ENCODE measurements at places on chromosomes 16 and 17.

GRCh38 chr17:42750739-42751344, 6.0 kb upstream of the EZH1 start:
- DNase-seq = no peak

DNA sequence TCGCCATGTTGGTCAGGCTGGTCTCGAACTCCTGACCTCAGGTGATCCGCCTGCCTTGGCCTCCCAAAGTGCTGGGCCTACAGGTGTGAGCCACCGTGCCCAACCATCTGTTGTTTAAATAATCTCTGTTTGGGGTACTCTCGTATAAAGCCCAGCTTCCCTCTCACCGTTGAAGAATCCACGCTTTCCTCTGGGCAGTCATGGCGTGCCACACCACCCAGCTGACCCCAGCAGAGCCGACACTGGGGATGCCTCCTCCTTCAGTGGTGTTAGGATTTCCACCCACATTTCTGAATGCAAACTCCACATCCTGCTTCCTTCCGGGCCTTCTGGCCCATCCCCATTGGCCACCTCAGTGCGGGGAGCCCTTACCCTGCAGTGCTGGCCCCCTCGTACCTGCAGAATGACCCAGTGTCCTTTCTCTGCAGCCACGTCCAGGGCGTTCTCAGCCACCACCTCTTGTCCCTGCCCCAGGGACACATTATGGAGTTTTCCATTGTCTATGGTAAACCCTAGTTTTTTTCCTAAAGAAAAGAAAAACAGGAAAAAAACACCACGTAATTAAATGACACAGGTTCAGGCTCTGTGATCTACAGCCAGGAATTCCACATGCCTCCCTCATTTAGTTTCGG, 60.4 kb downstream of the PGS1 start:
- DNase-seq = no peak

GRCh38 chr16:78942625-78943245, 657.8 kb downstream of the MAF start:
- no peak for DNase-seq

DNA sequence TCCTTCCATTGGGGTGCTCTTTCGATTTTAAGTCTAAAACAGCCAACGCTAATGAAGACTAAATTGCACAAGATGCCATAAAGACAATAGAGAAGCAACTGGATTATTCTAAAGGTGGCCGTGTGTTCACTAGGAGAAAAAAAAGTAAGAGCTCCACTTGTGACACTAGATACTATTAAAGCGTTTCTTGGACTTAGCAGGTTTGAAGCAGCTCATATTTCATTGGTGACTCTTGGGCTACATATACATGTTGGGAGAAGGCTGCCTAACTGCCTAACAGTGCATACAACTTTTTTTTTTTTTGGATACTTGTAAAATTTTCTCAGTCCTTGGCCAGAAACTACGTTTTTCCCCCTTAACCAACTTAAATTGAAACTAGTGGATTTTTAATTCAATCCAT, 111.8 kb upstream of the NOG start:
- DNase-seq = no peak

DNA sequence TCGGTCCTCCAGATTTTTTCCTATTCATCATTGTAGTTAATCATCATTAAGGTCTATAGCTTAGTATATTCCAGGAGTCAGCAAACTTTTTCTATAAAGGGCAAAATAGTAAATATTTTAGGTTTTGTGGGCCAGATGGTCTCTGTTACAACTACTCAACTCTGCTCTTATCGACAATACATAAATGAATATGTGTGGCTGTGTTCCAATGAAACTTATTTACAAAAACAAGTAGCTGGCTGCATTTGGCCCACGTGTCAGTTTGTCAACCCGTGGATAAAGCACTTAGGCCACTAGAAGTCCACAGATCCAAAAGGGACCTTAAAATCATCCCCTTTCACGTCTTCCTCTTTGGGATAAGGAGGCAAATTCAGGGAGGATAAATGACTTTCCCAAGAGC, 5.4 kb upstream of the HNF1B start:
- no peak for DNase-seq

GRCh38 chr17:80947200-80947940, 44.3 kb upstream of the CHMP6 start:
- DNase-seq = no peak

GRCh38 chr16:4612977-4613635, 1.6 kb downstream of the UBALD1 start:
- DNase-seq = no peak

- DNase-seq = no peak
Measured at GRCh38 chr17:38958326-38958725, 8.9 kb downstream of the FBXO47 start.

DNA sequence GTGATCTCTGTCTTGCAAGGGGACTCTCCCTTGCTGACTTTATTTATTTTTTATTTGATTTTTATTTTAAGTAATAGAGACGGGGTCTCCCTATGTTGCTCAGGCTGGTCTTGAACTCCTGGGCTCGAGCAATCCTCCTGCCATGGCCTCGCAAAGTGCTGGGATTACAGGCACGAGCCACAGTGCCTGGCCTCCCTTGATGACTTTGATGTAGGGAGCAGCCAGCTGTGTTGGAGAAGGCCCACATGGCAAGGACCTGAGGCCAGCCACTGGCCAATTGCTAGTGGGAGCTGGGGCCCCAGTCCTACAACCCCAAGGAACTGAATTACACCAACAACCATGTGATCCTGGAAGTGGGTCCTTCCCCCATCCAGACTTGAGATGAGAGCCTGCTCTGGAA, 81.8 kb downstream of the CNGB1 start:
- no peak for DNase-seq

DNA sequence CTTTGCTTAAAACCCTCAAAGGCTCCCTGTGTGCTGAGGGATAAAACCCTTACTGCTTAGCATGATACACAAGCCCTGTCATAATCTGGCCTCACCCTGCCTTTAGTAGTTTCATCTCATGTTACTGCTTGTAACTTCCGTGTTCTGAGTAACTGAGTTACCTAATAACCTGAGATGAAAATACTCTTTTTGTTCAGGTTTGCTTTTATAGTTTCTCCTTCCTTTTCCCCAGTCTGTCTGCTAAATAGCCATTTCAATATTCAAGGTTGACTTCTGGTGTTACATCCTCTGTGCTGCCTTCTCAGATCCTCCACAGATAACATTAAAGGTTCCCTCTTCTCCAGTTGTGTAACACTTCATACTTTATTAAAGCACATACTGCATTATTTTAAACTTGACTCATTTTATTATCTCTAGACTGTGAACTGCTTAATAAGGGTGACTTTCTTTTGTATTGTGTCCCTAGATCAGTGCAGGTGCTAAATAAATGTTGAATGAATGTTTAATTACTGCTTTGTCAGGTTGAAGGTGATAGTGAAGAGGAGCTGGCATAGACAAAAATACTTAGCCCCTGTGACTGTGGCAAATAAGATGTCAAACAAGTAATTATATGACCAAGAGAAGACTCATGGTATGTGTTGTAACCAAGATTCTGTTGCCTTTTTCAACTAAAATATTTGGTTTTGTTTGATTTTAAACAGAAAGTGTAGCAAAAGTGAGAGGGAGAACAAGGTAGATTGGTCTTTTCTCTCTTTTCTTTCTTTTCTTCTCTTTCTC, 47.8 kb downstream of the NFAT5 start:
- DNase-seq = no peak

DNA sequence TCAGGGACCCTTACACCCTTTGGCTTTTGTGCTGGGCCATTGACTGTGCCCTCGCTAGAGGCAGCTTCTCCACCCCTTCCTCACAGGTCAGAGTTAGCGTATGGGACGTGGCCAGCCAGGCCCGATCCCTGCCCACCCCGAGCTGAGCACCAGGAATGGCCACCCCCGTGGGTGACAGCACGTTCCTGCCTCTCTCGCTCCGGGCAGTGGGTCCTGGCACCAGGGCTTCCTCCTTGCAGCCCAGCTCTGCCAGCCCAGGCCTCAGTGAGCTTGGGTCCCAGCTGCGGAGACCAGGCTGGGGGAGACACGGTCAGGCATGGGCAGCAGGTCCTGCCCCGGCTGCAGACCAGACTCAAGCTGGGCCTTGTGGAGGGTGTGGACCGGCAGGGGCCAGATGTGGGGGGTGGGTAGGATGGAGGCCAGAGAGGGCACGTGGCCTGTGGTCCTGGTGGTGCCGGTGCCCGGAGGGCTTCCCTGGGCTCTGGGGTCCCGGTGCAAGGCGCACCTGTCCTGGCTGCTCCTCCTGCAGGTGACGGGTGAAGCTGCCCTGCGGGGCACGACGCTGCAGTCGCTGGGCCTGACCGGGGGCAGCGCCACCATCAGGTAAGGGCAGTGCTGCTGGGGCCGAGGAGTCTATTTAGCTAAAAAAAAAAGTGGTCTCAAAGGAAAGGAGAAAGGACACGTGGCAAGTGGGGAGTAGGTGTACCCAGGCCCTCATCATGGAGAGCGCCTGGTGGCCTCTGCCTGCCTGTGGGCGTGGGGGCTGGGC, 18.2 kb downstream of the ASPSCR1 start:
- no peak for DNase-seq

DNA sequence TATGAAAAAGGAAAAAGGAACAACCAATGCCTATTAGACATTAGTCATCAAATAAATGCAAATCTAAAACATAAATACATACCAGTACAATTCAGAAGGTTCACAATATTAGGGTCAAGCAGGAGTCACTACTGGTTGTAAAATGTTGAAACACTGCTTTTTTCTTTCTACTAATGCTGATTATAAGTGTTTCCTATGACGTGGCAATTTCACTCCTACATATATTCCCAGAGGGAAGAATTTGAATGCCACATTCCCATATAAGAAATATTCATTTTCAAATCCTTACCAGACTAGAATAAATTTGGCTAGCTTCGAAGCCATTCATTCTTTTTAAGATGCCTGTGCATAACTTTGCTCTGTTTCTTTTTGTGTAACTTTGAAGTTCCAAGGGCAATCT, 2.6 kb upstream of the KRTAP9-2 start:
- DNase-seq = no peak

DNA sequence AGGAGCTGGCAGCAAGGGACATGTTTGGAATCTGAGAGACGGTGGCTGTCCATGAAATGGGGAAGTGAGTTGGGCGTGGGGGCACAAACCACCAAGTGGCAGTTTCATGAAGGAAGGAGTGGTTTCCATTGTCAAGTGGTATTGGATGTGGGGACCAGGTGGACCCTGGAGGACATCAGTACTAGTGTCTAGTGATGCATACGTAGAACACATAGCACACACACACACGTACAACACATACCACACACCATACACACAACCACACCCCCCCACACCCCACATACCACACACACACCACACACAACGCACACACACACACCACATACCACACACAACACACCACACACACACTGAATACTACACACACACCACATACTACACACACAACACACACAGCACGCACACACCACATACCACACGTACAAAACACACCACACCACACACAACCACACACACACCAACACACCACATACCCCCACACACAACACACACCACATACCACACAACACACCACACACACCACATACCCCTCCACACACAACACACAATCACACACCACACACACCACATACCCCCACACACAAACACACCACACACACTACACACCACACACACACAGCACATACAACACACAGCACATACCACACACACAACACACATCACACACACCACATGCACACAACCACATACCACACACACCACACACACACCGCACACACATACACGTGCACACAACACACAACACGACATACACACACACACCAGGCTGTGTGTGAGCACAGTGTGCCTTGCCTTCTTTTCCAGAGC, 41.1 kb upstream of the GSE1 start:
- no peak for DNase-seq

DNA sequence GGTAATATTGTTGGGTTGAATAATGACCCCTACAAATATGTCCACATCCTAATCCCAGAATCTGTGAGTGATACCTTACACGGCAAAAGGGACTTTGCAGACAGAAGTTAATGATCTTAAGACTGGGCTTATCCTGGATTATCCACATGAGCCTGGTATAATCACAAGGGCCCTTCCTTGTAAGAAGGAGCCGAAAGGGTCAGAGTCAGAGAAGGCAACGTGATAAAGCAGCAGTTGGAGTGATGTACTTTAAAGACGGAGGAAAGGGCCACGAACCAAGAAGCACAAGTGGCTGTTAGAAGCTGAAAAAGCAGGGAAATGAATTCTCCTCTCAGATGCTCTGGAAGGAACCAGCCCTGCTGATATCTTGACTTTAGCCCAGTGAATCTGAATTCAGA, 137.8 kb downstream of the UTP18 start:
- DNase-seq = no peak

DNA sequence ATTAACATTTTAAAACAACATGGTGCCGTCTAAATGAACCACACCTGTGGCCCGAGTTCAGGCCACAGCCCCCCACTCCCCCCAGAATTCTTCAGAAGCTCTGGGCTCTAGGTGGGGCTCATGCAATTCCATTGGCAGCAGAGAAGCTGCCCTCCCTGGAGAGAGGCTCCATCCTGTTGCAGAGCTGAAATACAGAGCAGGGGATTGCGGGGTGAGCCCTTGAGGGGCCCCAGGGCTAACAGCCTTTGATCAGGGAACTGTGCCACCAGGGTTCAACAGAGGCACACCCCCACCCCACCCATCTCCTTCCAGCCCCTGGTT, 69.3 kb downstream of the ABR start:
- DNase-seq = no peak

GRCh38 chr17:4247361-4247970, 16.3 kb downstream of the ANKFY1 start:
- no peak for DNase-seq

DNA sequence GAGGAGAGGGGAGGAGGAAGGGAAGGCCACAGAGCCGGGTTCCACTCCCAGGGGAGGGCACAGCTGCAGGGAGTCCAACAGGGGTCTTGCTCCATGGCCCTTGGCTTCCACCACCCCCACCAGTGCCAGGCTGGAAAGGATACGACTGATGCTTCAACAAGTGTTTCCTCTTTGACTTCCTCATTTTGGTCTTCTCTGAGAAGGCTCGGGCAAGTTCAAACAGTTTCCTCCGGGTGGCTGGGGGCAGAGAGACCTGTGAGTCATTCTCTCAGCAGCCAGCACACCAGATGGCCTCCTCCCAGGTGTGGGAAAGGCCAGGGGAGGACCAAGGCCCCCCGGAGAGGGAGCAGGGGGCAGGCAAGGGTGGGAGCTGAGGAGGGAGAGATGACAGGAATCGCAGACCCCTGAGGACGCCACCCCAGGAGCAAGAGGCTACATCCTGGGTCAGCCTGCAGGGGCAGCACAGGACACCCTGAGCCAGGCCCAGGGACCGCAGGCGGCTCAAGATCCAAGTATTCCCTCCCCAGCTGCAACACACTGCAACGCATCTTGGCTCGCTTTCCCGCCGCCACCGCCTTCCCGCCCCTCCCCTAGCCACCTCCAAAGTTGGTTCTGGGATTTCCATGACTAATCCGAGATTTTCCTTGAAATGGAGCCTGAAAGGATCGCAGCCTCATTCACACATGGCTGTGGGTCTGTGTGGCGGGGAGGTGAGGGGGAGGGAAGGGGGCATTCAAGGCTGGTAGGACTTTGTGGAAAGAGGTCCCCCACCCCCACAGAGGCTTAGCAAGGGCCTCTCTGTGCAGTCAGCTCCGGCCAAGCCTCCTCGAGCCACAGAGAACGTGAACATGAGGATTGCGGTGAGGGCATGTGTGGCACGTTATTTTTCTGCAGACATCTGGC, 18.4 kb upstream of the MRPS23 start:
- no peak for DNase-seq

All from natural killer cell (primary cell).